ENCODE measurements at places on chromosomes 11 and 22.

DNA sequence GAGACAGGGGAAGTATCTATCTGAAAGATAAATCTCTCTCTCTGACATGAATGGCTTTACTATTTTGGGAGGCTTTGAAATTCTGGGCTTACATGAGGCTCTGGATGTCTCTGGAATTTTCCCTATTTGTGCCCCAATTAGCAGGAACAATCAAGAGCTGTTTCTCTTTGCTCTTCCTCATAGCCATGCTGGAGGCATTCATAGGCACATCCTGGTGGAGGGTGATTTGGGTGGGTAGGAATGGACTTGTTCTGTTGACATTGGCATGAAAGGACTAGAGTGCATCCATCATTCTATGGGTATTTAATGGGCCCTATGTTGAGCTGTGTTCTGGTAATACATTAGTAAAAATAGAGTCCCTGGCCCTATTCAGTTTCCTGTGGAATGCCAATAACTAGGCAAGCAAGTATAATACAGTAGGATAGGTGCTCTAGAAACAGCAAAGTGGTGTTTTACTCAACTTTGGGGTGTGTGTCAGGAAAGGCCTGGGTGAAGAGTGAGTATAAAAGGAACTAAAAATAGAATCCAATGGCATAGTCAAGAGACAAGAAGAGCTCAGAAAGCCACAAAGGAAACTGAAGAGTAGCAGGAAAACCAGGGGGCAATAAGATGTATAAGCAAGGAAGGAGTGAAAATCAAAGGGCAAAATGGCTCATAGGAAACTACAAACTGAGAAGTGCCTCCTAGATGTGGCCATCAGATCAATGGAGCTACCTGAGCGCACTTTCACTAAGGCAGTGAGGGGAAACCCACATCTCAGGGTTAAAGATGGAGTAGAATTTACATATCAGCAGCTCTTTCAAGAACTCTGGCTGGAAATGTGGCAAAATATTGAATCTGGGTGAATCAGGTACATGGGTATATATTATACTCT is 45.0 kb downstream of the CWC15 start:
- peak; percentile 56 for DNase-seq

GRCh38 chr22:46043339-46043738 is 66.4 kb upstream of the WNT7B start:
- DNase-seq: no peak

DNA sequence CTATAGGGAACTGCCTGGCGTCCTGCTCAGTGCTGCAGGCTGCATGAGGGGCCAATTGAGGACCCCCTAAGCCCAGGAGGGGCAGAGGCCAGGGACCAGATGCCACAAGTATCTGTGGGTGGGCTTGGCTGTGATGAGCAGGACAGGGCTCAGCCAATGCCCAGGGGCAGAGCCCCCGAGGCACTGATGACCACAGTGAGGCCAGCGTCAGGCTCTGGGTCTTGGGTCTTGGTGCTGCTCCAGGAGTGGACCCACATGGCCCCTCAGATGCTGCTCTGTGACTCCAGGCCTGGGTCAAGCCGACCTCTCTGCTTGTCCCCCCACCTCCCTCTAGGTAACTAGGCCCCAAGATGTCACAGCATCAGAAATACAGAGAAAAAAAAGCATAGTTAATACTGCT is 50.6 kb downstream of the RTN4R start:
- no peak for DNase-seq

DNA sequence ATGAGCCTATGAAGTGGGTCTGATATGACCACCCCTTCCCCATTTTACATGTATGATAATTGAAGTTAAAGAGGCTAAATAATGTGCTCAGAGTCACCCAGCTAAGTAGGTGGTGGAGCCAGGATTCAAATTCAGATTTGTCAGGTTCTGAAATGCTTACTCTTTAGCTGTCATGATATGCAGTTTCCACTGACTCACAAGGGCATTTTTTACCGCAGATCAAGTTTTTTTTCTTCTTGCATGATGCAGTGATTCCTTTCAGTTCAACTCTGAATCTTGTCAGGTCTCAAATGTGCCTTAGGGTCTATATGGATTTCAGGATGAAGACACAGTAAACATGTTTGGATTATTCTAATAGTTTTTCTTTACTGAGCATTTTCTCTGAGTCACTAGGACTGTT is 12.6 kb upstream of the TRIM44 start:
- DNase-seq: no peak

GRCh38 chr11:11798586-11799438 is 43.0 kb upstream of the USP47 start:
- peak; percentile 64 for DNase-seq

DNA sequence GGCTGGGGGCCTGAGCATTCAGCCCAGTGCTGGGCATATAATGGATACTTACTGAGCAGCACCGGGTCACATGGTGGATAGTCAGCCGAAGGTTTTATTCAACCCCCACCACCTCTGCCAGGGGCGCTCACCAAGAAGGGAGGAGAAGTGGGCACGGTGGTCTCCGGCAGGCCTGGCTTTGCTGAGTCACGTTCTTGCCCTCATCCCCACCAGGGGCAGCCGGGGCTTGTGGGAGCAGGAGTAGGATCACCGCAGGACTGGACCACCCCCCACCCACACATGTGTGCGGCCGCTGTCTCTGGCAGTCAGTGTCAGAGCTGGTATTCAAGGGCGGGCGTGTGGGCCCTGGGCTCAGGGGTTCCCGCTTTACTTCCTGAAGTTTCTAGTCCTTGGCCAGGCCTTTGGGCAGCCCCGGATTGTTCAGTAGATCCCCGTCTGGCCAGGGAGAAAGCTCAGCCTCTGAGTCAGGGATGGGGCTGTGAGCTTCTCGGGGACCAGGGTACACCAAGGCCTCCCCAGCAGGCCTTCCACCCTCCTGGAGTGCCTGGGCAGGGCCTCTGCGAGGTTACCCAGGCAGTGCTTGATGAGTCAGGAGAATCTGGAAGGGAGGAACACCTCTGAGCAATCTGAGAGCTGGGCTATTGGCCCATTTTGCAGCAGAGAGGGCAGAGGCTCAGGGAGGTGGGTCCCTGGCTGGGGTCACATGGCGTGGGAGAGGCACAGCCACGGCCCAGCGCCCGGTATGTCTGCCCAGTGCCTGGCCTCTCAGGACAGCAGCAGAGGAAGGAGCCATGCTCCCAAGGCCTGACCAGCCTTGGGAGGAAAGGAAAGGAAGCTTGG is 60.6 kb downstream of the RTL6 start:
- no peak for DNase-seq

DNA sequence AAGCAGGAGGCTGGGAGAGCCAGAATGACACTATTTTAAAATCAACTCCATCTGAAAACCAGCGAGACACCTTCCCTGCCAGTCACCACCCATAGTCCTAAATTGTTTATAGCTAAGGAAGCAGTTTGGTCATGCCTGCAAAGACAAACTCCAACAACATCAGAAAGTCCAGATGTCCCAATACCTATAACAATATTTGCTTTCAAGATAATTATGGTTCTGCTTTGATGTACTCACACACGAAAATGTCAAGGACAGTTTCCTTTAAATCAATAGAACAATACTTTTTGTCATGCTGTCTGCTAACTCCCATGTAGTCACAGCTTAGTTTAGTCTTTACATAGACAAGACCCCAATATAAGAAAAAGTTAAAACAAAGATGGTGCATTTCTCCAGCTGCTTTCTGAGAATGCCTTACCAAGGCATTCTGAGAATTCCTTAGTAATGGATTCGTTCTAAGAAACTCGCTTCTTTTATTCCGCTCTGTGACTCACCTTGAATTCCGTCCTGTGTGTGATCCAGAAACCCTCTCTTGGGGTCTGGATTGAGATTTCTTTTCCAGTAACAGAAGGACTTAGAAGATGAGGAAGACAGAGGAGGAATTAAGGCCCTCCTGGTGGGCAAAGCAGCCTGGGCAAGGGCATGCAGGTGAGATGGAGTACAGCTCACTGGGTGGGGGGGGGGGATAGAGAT is 9.6 kb upstream of the SCGB2A2 start:
- no peak for DNase-seq

GRCh38 chr11:43223026-43223425 is 88.8 kb upstream of the API5 start:
- no peak for DNase-seq

GRCh38 chr11:1924181-1924580 is 4.7 kb downstream of the TNNT3 start:
- DNase-seq: no peak

DNA sequence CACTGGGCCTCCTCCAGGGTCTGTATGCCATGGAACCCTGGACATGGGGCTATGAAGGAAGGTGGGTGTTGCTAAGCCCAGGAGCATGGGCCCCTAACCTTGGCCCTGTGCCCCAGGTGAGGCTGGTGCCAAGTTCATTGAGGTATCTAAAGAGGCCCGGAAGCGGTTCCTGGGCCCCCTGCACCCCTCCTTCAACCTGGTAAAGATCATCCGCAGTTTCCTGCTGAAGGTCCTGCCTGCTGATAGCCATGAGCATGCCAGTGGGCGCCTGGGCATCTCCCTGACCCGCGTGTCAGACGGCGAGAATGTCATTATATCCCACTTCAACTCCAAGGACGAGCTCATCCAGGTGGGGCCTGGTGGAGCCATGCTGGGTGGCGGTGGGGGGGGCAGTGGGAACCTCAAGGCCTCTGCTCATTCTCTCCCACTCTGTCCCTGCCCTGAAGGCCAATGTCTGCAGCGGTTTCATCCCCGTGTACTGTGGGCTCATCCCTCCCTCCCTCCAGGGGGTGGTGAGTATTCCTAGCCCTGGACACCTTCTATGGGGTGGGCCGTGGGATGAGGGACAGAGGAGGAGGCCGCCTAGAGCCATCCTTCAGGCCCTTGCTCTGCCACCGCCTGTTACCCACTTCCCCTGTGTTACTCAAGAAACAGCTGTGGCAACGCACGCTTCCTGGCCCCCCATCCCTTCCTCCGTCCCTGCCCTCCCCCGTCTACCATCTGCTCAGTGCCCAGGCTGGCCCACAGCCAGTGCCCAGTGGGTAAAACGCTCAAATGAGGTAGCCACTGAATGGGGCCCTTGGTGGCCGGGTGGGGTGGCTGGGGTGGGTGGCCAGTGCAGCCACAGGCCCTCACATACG is 3.0 kb downstream of the PNPLA2 start:
- no peak for DNase-seq

- no peak for DNase-seq
These were observed 26.8 kb upstream of the B3GAT1 start for GRCh38 chr11:134438542-134439537.

DNA sequence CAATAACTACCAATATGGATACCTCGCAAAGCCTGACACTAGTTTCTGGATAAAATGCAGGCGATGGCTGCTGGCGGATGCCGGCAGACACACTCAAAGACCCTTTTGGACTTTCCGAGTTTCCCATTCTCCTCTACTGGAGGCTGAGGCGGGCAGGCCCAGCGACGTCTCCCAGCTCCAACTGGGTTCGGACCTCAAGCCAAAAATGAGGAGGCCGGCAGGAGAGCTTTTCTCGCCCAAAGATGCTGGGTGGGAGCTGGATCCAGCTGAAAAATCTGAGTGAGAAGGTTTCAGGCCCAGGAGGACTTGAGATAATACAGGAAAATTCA is 428 bp upstream of the FEZ1 start:
- DNase-seq: no peak

DNA sequence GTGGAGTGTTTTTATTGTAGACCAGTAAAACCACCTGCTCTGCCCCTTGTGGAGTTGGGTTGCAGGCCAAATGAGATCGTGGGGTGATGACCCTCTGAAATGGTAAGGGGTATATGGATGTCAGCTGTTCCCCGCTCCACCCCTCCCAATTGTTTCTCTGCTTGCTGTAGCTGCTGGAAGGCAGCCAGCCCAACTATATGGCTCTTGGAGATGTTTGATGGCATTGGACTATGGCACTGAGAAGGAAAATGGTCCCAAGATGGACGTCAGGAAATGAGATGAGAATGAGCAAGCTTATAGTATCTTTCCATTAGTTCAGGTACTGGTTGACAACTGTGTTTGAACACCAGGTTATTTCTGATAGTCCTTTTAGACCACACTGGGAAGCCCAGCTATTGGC is 94.8 kb upstream of the SORL1-AS1 start:
- DNase-seq: no peak

DNA sequence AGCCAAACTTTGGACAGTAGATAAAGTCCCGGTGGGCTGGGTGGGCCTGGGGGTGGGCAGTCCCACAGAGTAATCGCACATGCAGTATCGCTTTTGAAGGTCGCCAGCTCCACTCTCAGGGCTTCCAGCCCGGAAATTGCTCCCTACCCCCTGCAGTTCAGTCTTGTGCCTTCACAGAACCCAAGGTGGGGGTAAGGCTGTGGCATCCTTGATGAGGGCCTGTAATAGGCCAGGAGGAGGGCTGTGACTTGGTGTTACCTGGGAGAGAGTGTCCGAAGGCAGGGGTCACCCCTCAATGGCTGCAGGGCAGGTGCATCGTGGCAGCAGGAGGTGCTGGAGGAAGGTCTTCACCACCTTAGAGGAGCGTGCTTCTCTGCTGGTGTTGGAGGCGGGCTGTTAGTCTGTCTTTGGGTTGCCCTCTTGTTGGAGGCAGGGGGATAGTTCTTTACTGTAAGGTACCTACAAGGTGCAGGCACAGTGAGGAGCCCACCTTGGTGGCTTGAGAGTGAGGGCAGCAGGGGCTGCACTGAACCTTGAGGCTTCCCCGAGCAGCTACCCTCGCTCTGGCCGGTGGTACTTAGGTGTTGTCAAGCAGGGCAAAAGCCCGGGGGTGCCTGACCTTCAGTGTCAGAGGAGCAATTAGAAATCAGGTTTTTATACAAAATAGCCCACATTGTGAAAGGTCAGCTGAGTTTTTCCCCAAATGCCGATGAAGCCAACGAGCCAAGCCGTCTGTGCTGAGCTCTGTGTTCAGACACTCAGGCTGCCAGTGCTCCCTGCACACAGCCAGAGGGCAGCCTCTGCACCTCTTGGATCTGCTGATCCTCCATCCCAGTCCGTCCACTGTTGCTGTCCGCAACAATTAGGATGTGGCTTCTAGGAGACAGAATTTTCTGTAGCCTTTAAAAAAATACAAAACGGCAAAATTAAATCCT is 21.9 kb downstream of the SAMM50 start:
- DNase-seq: no peak

DNA sequence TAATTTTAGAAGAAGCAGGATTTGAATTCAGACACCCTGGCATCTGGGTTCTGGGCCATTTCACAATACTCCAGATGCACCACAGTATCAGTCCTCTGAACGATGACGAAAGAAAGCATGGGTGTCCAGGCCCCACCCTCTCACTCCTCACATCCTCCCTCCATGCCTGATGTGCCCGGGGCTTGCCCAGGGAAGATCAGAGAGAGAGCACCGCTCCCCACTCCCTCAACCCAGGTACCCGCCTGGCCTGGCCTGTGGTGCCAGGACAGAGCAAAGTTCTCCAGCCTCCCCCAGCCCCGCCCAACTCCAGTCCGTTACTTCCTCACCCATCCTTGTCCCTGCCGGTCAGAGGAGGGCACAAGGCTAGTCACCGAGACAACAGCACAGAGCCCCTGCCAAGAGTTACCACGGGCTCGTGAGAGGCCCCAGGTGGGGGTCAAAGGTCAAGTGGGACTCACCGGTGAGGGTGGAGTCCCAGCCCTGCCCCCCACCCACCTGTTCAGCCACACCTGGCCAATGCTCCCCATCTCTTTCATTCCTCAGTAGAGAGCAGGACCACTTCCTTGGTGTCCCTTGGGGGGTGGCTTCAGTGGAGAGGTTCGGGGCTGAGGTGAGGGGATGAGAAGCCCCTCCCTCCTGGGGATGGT is 8.1 kb downstream of the BCL9L start:
- no peak for DNase-seq

GRCh38 chr11:111762981-111763643 is 3.1 kb downstream of the PPP2R1B start:
- DNase-seq: no peak
